ENCODE measurements at places on chromosomes 1 and 21. TPM values are rescaled to one million over a fixed set of nuclear protein-coding genes. Genes with fewer than 3 reads are reported as not detected.

INKA2 gene
- total RNA-seq = 112 TPM

RAB25 gene
- not detected for total RNA-seq

PDC gene
- total RNA-seq = not detected

OR2G3 gene
- not detected for total RNA-seq

C1orf74 gene
- total RNA-seq = 2.3 TPM

CNIH3 gene
- 4.4 TPM for total RNA-seq

CFHR4 gene
- total RNA-seq = not detected

PLA2G2C gene
- total RNA-seq = not detected

GPN2 gene
- total RNA-seq = 21.4 TPM

DNM3 gene
- 11.4 TPM for total RNA-seq

S100A7A gene
- not detected for total RNA-seq

TTLL7 gene
- 123 TPM for total RNA-seq

PTGFR gene
- total RNA-seq = not detected

DNA sequence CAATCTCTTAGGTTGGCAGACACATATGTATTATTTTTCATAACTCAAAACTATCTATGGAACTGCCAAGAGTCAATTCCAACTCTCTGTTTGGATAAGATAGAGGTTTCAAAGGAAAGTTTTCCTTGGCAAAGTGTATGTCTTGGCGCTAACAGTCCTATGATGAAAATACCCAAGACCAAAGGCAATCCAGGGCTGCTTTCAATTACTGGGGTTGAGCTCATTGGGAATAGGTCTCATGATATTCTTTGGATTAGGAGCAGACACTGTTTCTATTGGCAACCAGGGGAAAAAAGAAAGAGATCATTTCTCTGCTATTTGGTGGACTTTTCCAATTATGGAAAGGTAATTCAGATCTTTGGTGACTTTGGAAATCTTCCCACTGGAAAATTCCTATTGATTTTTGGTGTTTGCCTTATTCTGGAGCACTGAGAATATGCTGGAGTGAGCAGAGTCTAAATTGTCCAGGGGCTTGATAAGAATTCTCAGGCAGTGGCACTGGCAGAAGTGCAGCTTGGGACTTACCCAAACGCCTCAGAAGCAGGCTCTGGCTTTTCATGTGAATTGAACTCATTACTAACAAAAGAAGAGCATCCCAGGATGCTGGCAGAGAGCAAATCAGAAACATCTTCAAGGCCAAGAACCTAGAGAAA is 20.4 kb upstream of the PLXNA2 start:
- DNase-seq = no peak
- no peak overlapping the region for H3K4me3 ChIP-seq
- H3K27me3 ChIP-seq = peaks cover 6% of the 10 kb centered on the region

DNA sequence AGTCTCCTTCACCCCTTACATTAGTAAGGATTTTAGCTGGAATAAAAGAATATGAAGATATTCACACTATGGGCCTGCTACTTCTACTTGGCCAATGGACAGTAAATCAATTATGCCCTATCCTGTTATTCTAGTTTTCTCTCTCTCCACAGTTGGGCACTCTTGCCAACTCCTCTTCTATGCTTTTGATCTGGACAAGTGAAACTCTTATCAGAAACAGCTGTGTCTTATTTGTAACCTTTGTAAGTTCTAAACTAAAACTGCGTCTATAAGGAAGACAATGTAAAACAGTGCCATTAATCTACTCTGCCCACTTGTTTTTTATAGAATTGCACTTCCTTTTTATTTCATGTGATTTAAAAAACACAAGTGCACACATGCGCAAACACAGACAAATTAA is 244.0 kb upstream of the DMRTA2 start:
- no peaks in the 10 kb centered on the region for H3K27me3 ChIP-seq
- no peak for DNase-seq
- no peaks in the 10 kb centered on the region for H3K4me1 ChIP-seq
- no peaks in the 10 kb centered on the region for H3K36me3 ChIP-seq

- H3K36me3 ChIP-seq = no peaks in the 10 kb centered on the region
- no peak overlapping the region for H3K27ac ChIP-seq
- DNase-seq = peak; percentile 61
- no peak overlapping the region for H3K4me3 ChIP-seq
Observed at GRCh38 chr1:214331827-214332423, 51.0 kb downstream of the SMYD2 start.

DNA sequence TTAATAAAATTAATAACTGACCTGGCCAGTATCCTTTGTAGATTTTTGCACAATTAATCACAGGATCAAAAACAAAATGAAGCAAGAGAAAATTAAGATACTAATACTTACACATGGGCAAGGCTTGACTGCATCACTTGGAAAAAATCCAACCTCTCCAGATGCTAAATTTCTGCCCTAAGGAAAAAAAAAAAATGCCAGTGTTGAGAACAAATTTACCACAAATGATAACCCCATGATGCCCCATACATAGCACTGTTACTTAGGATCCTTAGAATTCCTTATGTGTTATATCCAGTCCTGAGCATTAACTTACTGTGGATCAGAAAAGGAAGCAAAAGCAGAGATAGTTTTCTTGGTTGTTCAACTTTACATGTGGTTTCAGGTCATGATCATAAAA is 347.5 kb downstream of the VAV3 start:
- peaks cover 4% of the 10 kb centered on the region for H3K36me3 ChIP-seq
- DNase-seq = no peak
- H3K27me3 ChIP-seq = peaks cover 3% of the 10 kb centered on the region
- no peak overlapping the region for H3K27ac ChIP-seq
- H3K4me1 ChIP-seq = no peaks in the 10 kb centered on the region
- H3K4me3 ChIP-seq = no peak overlapping the region

GRCh38 chr1:116429821-116430374 is 56.9 kb downstream of the ATP1A1 start:
- H3K4me1 ChIP-seq = no peaks in the 10 kb centered on the region
- H3K27me3 ChIP-seq = no peaks in the 10 kb centered on the region
- no peak overlapping the region for H3K4me3 ChIP-seq
- no peak for DNase-seq
- H3K27ac ChIP-seq = no peak overlapping the region

DNA sequence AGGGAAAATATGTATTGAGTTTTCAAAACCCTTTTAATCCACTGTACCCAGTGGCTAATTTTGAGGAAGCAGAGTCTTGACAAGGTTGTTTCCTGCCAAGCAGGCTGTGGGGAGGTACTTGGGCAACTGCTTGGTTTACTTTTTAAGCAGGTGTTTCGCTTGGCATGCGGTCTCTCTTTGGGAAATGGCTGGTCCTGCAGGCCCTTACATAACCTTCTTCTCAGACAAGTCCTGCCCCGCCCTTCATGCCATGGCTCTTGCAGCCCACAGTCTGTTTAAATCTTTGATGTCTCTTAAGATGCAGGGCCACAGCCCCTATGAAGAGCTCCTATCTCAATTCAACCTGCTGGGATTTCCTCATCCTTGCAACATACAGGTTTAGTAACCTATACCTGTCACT is 36.0 kb upstream of the ABCD3 start:
- H3K36me3 ChIP-seq = no peaks in the 10 kb centered on the region
- H3K27me3 ChIP-seq = peaks cover 5% of the 10 kb centered on the region
- no peak for DNase-seq
- H3K4me1 ChIP-seq = peaks cover 6% of the 10 kb centered on the region

DNA sequence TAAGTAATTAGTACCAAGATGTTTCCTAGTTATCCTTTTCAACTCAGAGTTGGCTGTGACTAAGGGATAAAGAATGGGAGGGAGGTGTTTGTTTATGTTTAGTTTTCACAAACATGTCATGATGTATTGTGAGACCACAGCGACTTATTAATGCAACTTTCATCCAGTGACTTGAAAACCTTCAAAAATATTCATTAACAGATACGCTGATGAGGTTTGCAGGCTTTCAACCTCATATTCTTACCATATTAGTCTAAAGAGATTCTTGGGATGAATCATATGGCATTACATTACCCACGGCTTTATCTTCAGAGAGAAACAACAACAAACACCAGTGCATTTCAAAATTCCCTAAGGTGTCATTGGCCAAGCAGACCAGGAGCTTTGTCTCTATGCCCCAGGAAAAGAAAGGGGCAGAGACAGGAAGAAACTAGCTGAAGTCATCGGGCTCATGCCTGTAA is 36.4 kb downstream of the PALMD start:
- DNase-seq = no peak
- H3K36me3 ChIP-seq = no peaks in the 10 kb centered on the region
- H3K27me3 ChIP-seq = peaks cover 4% of the 10 kb centered on the region
- H3K4me3 ChIP-seq = no peak overlapping the region

DNA sequence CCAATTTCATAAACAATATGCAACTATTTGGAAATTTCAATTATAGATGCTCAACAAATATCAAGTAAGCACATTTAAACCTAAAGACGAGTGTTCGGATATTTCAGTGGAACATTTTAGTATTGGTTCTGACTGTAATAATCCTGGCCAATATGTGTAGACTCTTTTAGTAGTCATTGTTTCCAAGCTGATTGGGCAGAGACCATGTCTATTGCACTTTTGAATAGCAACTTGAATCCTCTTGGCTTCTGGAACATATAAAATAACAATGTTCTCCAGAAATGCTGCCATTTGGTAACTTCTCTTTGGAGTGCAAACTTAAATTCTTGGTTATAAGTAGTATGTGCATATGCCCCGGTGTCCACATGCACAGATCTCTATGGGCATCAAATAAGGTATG is 205.5 kb upstream of the C1orf105 start:
- peaks cover 3% of the 10 kb centered on the region for H3K4me1 ChIP-seq
- DNase-seq = no peak
- H3K36me3 ChIP-seq = no peaks in the 10 kb centered on the region
- no peak overlapping the region for H3K27ac ChIP-seq
- H3K27me3 ChIP-seq = no peaks in the 10 kb centered on the region

DNA sequence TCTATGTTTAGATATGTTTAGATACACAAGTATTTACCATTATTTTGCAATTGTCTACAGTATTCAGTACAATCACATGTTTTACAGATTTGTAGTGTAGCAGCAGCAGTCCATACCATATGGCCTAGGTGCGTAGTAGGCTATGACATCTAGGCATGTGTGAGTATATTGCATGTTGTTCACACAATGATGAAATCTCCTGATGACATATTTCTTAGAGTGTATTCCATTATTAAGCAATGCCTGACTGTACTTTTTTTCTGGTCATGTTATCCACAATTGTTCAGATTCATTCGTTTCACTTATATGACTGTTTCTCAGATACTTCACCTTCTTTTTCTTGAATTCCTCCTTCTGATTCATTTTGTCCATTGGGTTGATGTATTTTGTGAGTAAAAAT is 9.9 kb upstream of the BACE2 start:
- H3K4me3 ChIP-seq = no peak overlapping the region
- H3K4me1 ChIP-seq = no peaks in the 10 kb centered on the region
- H3K27me3 ChIP-seq = no peaks in the 10 kb centered on the region
- peaks cover 8% of the 10 kb centered on the region for H3K36me3 ChIP-seq
- DNase-seq = no peak
- H3K27ac ChIP-seq = no peak overlapping the region

GRCh38 chr1:210445931-210446330 is 117.2 kb downstream of the HHAT start:
- H3K36me3 ChIP-seq = no peaks in the 10 kb centered on the region
- peaks cover 2% of the 10 kb centered on the region for H3K4me1 ChIP-seq
- no peak for DNase-seq

- no peaks in the 10 kb centered on the region for H3K36me3 ChIP-seq
- peaks cover 9% of the 10 kb centered on the region for H3K4me1 ChIP-seq
- no peak overlapping the region for H3K27ac ChIP-seq
- peaks cover 2% of the 10 kb centered on the region for H3K27me3 ChIP-seq
- no peak for DNase-seq
- H3K4me3 ChIP-seq = no peak overlapping the region
Observed at GRCh38 chr1:155223047-155223446, 14.6 kb downstream of the MTX1 start.

DNA sequence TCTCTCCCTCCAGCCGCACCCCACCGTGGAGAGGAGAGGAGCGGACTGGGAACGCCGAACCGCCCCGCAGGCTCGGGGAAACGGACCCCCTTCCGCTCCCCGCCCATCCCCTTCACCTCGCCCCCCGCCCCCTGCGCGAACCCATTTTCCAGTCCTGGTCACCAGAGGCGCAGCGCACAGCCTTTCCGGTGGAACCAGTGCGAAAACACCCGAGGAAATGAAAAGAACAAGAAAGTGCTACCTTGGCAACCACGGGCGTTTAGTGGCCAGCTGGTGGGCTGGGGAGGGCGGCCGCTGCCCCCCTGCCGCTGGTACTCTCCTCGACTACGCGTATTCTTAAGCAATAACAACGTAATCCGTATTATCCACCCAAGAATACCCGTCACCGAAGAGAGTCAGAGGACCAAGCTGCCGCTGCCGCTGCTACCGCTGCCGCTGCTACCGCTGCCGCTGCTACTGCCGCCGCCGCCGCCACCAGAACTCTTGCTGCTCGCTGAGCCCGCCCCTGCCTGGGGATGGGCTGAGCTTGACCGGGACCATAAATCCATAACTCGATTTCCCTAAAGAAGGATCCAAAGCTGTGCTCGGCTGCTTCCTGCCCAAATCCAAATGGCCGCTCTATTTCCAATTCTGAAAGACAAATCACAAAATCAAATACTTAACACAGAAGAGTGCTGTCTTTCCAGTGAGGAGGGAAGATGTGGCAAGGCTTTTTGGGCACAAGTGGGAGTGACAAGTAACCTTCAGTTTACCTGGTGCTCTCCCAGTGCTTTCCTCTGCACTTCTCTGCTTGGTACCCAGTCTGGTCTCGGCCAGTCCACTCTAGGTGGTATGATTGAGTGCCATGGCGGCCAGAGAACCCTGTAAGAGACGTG is 125.2 kb upstream of the DPYD start:
- H3K36me3 ChIP-seq = peaks cover 26% of the 10 kb centered on the region
- H3K4me1 ChIP-seq = peaks cover 20% of the 10 kb centered on the region
- peak overlapping the region; percentile 93 for H3K4me3 ChIP-seq
- H3K27me3 ChIP-seq = peaks cover 21% of the 10 kb centered on the region

DNA sequence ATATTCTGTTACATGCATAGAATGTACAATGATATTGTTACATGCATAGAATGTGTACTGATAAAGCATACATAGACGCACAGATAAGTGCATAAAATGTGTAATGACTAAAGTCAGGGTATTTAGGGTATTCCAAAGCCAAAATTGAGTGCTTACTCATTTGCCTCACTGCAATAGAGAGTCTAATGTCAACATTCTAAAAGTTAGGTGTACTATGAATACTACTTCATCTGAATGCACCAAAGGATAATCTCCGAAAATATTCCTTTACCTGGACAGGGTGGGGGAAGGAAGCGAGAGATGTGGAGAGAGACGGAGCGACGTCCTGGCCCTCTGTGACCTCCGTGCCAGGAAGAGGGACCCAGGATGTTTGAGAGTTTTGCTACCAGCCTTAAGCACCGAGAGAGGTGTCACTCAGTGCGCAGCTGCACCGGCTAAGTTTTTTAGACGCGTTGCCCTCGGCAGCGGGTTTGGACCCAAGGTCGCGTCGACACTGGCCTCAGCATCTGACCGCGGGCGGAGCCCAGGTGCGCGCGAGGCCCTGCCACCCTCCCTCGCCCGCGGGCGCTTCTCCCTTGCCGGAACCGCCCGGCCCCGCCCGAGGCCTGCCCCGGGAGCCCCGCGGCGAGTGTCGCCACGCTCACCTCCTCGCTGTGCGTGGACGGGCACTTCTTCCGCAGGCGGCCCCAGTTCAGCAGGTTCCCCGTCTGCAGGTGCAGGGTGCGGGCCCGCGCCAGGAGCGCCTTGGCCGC is 660 bp downstream of the GCLM start:
- peak overlapping the region; percentile 91 for H3K4me3 ChIP-seq
- H3K4me1 ChIP-seq = peaks cover 13% of the 10 kb centered on the region
- peaks cover 4% of the 10 kb centered on the region for H3K36me3 ChIP-seq
- H3K27me3 ChIP-seq = peaks cover 6% of the 10 kb centered on the region
- peak overlapping the region; percentile 60 for H3K27ac ChIP-seq
- DNase-seq = peak; percentile 32

All from glutamatergic neuron (in vitro differentiated cells).